ENCODE measurements at places on chromosomes 7 and 10.

- no peak for DNase-seq
Measured at GRCh38 chr7:40221836-40222235, 87.0 kb downstream of the SUGCT start.

- DNase-seq = no peak
Measured at GRCh38 chr10:116845823-116846222, 3.5 kb upstream of the ENO4 start.

DNA sequence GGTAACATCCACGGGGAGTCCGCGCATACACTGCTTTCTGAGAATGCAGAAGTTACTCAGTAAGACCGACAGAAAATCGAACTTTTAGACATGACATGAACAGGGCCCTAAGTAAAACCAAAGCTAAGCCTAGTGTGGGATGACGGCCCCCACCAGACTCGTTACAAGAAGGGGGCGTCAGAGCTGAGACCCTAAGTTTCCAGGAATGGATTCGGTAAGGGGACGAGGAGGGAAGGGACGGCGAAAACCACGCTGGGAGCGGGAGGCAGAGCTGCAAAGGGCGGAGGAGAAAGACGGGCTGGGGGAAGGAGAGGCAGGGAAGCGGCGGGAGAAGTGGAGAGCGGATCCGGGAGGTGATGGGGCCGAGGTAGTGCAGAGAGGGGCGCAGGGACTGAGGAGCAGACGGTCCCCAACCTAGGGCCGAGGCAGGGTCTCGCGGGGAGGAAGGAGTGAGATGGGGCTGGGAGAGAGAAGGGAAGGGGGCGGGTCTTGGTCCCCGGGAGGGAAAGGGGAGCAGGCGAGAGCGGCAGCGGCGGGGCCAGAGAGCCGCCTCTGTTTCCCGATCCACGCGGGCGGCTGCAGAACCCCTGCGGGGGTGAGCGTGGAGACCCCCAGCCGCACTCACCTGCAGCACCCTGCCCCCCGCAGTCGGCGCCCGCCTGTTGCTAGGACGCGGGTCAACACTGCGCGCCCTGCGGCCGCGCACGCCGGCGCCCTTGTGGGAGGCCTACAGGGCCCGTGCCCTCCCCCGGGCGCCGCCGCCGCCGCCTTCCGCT is 513 bp downstream of the ODAD2 start:
- DNase-seq = peak; percentile 80

DNA sequence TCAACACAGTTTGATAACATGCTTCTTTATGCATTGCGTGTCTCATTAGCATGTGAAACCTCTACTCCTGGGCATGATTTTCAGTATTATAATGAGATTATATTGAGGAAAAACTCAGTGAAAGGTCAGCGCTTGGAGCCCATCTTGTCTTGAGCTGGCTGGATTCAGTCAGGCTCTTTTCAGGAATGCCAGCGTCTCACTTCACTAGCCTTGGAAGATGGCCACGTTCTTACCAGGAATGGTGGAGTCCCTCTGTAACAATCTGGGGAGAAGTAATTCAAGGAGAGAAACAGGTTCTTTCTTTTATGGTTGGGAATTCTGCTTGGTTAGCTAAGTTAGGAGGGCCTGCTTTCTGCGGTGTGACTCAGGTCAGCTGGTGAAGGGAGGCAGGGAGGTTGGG is 241.0 kb downstream of the GALNT17 start:
- no peak for DNase-seq

DNA sequence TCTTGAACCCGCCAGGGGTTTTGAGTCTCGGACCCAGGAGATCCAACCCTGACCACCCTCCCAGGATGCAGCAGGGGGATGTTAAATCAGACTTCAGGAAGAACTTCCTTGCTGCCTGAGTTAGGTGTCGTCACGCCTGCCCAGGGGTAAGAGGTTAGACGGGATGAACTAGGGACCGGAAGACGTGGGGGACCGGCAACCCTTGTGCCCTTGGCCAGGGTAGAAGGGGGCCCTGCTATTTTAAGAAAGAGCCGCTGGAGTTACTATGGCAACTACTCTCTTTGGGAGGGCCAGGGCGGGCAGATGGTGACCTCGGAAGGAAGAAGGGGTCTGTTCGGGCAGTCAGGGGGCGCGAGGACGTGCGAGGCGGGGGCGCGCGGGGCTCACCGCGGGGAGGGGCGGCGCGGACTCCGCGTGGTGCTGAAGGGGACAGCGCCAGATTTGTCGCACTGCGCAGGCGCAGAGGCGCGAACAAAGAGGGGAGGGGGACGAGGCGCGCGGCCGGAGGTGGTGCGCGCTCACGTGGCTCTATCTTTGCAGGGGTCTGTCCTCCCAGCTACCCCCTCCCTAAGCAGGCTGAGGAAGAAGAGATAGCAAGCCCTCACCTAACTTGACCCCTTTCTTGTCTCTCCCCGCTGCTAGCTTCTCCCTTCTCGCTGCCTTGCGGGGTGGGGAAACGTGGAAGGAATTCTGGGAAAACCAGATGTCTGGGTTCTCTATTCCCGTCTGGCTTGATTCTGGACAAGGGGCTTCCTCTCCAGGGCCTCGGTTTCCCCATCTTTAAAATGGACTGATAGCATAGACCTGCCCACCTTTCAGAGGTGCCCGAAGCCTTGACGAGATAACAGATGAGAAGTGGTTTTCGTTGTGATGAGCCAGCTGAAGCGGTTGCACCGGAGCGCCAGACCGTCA is 940 bp upstream of the PSD start:
- DNase-seq = peak; percentile 76

DNA sequence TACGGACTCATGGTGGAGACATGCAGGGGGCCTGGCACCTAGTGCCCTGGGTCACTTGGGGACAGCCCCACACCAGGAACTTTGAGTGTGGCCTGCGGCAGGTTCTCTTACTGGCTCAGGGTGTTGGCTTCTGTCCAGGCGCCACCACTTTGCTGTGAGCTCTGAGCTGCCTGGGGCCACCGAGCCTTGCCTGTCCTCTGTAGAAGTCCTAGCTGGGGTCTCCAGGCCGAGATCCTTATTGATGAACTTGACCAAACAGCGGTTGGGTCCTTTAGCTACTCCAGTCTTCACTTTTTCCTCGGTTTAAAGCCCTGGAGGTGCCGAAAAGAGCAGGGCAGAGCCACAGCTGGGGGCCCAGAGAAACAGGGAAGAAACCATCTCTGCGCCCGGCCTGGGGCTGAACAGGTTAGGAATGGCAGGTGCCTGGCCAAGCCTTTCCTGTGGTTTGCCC is 41.3 kb downstream of the ZNF467 start:
- DNase-seq = no peak

DNA sequence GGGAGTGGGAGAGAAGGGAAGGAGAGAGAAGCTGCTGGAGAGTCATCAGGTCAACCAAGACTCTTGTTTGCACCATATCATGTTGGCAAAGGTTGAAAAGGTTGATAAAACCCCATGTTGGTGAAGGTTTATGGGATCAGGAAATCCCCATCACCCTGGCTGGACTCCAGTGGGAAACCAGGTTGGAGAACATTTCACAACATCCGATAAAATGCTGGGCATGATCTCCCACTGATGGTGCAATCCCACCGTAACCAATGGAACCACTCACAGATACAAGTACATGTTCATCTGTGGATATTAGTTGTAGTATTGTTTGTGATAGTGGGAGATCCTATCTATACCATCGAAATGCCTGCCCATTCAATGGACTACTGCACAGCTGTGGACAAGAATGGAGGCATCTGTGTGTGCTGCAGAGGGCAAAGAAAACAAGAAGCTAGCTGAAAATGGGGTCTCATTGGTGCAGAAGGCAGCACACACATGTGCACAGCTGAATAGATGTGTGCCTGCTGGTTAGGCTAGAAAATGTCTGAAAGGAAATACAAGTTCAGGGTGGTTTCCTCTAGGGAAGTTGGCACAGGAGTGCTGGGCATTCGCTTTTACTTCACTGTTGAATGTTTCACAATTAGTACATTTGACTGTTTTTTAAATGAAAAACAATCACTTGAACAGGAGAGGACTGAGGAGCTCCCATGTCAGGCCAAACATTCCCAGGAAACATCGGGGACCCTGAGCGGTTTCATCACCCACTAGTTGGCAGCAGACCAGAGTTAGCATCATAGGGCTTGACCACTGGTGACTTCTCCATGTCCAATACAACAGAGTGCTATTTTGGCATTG is 80.4 kb upstream of the MGMT start:
- DNase-seq = no peak

DNA sequence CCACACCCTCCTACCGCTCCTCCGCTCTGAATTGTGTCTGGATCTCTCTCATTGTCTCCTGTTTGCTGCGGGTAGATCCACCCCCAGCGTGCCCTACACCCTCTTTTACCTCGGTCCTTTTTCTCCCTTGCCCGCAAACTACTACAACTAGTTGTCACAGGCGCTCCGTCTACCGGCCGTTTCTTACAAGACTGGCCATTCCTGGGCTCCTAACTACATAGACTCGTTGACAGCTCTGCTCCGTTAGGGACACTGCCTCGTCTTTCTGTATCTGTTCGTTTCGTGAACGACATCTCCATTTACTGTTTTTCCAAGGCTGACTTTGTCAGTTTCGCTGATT is 786 bp downstream of the TAF3 start:
- DNase-seq = no peak

GRCh38 chr7:6175645-6176044 is 96.8 kb downstream of the CYTH3 start:
- no peak for DNase-seq

- no peak for DNase-seq
Measured at GRCh38 chr10:6621536-6621935, 41.5 kb upstream of the PRKCQ start.

GRCh38 chr10:104099269-104099668 is 13.6 kb upstream of the COL17A1 start:
- no peak for DNase-seq

- DNase-seq = no peak
Measured at GRCh38 chr7:108985037-108985436, 415.4 kb downstream of the DNAJB9 start.

GRCh38 chr7:156106107-156106426 is 293.8 kb upstream of the SHH start:
- DNase-seq = no peak

- no peak for DNase-seq
Measured at GRCh38 chr10:70799124-70799523, 13.9 kb upstream of the TBATA start.

GRCh38 chr7:232410-233248 is 40.3 kb downstream of the FAM20C start:
- DNase-seq = no peak

GRCh38 chr7:18408461-18408860 is 87.1 kb upstream of the HDAC9 start:
- no peak for DNase-seq

Data from left forelimb (tissue), 1 donor.